IPS DF 19.7 (cell line): ENCODE measurements at places on chromosomes 5 and 9.

DNA sequence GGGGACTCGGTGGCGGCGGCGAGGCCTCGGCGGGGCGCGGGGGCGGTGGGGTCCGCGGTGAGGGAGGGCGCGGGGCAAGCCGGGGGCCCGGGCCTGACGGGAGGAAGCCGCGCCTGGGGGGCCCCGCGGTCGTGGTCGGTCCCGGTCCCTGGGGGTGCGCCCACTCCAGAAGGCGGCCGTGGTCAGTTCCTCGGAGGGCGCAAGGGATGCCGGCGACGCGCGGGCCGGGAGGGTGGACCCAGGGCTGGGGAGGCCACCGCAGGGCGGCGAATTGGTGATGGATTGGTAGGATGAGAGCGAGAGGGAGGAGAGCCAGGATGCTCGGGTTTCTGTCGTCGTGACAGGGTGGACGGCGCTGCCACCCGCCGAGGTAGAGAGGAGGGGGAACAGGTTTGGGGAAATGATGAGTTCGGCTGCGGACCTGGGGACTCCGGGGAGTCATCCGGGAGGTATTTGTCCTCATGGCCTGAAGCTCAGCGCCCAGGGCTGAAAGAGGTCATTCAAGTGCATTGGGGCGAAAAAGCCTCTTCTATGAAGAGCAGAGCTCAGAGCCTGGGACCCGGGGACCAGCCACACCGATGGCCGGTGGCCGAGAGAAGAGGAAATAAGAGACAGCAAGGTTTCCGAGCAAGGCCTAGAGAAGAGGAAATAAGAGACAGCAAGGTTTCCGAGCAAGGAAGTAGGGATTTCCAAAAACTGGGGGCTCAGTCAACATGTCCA, 557 bp downstream of the GNG10 start:
- DNase-seq, result no peak

DNA sequence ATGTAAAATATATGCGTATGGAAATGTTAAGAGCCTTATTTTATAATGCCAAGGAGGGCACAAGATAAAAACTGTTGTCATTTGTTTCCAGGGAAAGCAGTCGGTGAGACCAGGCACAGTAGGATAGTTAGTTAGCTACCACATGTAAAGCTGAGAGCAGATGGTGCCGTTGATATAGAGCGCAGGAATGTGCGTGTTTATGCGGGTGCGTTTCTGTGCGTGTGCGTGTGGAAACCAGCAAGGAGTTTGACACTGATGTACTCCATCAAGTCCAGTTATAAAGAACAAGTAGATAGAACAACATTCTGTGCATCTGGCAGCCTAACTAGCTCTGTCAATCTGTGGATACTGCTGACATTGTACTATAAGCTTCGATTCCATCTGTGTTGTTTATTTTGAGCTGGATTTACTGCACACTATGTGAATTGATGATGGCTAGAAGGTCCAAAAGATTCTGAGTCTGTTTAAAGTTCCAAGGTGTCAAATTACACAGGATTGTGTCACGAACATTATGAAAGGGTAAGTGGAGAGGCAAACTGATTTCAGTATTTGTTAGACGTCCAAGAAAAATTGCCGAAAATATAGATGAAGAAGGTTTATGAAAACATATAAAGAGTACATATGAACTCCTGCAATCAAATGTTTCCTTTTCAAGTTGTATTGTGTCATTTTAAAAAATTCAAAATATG, 494.9 kb upstream of the MEF2C start:
- DNase-seq, result no peak

DNA sequence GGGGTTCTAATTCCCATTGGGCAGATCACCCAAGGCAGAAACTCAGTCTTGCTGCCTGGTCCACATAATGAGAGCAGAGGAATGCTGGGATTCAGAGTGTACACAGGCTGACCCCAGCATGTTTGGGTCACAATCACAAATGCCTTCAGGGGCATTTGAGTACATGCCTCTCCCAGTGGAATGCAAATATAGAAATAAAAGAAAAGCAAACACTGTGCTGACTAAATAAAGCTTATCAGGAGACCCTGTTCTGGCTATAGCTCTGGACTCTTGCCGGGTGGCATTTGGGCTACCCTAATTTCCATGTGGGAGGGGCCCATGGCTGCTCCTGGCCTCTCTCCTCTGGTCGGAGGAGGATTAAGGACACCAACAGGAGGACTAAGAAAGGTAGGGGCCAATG, 121.4 kb downstream of the DOCK8 start:
- DNase-seq, result no peak

DNA sequence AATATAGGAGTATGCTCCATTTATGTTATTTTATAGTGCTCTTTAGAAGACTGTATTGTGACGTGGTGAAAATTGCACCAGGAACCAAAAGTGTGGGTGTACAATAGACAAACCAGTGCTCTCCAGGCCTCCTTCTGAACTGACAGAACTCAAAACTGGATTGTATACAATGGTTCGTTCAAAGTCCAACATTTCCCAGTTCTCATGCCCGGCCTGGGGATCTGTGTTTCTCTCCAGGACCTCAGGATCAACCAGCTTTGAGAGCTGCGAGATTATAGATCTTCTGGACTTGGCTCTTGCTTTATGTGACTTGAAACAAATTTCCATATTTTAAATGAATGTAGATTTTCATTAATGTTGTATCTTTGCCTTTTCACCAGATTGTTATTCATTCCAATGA, 60.8 kb upstream of the CER1 start:
- no peak for DNase-seq

DNA sequence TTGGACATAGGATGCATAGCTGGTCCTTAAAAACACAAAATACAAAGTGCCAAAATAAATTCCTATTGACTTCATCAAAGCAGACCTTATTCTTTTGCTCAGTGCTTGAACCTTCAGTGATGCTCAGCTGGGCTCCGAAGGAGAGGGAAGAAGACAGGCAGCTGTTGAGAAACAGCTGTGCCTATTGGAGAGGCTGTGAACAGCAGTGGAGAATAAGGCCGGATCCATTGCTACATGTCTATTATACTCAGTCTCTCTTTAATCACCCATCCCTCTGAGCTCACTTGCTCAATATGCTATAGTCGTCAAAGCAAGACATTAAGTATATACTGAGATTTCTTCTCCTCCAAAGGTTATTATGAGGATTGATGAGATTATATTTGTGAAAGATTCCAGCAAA, 174.4 kb downstream of the CHSY3 start:
- DNase-seq, result no peak

GRCh38 chr9:127449332-127449966, 1.8 kb downstream of the RPL12 start:
- DNase-seq, result no peak

DNA sequence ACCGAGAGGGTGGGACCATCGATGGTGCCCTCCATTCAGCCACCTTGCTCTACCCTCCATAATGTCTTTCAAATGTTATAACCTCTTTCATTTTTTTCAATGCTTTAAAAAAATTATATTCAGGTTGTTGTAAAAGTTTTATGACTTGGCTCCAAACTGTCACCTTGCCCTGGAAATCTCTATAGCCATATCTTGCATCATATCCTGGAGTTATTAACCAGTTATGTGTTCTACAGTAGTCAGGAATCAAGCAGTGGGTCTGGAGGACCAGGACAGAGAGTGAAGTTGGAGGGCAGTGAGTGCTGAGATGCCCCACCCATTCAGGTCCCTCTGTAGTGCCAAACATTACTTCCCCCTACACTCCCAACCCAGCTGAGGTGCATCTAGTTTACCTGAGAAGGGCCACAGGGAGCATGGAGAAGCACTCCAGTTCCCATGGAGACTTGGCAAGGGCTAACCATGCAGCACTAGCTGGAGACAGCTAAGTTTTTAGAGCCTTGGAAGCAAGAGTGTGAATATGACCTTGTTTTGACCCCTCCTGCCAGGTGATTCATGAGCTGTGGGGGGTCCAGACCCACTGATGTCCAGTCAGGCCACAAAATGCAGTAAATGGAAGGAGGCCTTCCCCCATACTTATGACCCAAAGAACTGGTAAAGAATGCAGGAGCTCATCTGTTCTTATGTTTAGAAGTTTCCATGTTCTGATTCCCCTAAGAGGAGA, 5.5 kb downstream of the IFNA8 start:
- no peak for DNase-seq

GRCh38 chr9:95966306-95966705, 90.8 kb downstream of the ERCC6L2 start:
- DNase-seq, result no peak

- DNase-seq, result no peak
Observed at GRCh38 chr9:78235256-78235761, 566 bp upstream of the CEP78 start.

DNA sequence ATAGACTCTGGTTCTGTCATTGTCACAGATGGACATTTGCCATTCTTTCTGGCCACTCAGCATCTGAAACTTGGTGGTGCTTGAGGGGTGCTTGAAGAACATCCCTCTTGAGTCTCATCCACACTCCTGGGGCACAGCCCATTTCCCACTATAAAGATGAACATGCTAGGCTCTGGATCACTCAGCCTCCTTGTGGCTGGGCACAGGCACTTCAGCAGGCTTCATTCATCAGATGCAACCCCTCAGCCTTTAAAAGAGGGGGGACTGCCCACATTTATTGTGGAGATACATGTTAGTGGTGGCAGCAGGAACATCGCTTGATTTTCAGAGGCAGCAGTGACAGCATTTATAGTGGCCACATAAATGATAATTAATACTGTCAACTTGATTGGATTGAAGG, 124.7 kb upstream of the NIPBL start:
- DNase-seq, result no peak

DNA sequence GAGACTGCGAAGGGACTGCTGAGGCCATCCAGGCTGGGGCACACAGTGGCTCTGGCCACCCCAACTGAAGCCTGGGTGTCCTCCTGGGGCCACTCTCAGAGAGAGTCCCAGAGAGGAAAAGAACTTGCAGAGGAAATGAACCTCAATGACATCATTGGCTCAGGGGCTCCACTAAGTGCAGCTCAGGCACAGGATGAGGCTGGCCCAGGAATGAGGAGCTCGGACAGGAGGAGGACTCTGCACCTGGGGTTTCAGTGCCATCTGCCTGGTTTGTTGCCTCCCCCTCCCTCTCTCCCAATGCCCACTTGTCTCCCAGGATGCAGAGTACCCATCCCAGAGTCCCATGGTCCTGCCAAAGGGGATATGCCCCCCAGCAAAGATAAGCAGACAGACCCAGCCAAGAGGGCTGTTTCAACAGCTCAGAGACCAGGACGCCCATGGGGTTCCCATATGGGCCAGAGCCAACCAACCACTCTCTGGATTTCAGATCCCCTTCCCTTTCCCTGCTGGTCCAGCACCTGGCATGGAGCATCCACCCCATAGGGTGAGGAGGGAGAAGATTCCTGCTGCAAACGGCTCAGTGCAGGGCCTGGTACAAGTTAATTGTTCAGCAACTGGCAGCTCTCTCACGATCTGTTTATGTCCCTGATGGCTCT, 26.9 kb upstream of the OLFM1 start:
- no peak for DNase-seq

DNA sequence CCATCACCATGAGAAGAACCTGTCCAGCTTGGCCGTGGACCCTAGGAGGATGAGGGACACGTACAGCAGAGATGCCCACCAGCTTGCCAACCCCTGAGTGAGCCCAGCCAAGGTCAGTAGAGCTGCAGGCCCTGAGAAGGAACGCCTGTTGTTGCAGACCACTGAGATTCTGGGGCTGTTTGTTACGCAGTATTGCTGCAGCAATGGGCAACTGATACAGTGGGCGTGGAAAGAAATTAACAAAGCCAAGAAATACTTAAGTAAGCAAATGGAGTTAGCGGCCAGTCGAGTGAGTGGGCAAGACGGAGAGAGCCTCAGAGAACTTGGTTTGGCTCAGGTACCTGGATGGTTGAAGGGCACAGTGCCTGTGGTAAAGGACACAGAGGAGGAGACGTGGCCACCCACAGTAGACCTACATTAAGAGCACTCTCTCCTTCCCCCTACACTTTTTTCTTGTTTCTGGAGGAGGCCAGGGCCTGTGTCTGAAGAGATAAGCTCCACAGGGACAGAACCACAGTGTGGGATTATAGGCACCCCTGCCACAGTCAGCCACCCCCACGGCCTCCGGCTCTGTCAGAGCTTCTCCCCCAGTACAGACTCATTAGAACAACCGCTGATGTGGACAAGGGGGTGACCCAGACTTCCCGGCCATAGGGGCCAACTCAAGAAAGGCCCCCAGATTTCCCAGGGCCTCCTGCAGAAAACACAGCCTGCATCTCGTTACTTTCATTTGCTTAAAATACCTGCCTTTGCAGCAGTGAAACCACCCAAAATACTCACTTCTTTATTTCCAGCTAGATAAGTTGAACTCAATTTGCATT, 40.1 kb upstream of the GRHPR start:
- no peak for DNase-seq

GRCh38 chr5:11407556-11408145, 496.6 kb downstream of the CTNND2 start:
- DNase-seq, result no peak

DNA sequence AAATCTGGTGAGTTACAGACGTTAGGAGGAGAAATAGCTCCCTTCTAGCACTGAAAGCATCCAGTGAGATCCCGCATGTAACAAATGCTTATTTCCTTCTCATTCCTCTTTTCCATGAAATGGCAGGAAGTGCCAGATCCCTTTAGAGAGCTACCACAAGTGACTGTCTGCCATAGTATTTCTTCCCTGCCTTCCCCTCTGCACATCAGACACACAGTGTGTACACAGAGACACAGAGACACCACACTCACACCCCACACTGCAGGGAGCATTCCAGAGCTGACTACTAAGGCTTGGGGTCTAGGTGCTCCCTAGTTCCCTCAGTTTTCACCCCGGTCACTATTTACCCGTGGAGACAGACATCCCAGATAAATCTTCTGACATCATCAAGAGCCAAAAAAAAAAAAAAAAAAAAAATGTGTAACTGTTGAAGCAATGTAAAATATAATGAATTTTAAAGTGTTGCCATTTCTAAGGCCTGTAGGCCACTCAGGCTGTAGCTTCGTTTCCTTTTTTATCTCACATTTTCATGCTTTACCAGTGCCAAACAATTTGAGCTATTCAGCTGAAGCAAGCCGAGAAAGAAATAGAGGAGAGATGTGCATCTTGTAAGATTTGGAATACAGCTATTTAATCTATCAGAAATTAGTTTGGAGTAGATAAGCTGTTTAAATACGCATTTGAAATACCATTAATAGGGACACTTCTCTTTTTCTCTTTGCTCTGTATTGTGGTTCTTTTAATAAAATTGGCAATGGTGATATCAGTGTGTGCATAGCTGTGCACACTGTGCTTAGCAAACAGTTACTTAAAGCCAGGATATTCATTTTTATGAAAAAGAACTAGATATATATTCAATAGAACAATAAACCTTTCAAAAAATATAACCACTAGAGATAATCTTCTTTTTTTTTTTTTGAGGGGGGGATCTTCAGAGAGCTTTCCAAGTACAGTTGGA, 405.5 kb downstream of the PDE4D start:
- no peak for DNase-seq
